Forelimb muscle (tissue), 1 donor: ENCODE measurements at places on chromosomes 16 and 17.
A peak's percentile ranks its signal among the peaks of the same experiment; 100 is the strongest.

DNA sequence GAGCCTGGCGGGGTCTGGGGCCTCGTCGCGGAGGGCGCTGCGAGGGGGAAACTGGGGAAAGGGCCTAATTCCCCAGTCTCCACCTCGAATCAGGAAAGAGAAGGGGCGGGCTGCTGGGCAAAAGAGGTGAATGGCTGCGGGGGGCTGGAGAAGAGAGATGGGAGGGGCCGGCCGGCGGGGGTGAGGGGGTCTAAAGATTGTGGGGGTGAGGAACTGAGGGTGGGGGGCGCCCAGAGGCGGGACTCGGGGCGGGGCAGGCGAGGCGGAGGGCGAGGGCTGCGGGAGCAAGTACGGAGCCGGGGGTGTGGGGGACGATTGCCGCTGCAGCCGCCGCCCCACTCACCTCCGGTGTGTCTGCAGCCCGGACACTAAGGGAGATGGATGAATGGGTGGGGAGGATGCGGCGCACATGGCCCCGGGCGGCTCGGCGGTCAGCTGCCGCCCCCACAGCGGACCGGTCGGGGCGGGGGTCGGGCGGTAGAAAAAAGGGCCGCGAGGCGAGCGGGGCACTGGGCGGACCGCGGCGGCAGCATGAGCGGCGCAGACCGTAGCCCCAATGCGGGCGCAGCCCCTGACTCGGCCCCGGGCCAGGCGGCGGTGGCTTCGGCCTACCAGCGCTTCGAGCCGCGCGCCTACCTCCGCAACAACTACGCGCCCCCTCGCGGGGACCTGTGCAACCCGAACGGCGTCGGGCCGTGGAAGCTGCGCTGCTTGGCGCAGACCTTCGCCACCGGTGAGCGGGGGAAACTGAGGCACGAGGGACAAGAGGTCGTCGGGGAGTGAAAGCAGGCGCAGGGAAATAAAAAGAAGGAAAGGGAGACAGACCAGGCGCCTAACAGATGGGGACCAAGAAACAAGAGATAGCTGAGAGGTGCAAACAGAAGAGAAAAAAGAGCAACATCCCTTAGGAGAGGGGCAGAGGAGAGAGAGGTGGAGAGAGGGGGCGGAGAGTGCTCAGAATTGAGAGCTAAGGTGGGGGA lies at the start of gene PNMT:
PNMT (plus strand) TSS at position 509 of the 980 bp plus-strand sequence; CDS start at position 532, 23 bp downstream.
- peak; percentile 17 for DNase-seq

DNA sequence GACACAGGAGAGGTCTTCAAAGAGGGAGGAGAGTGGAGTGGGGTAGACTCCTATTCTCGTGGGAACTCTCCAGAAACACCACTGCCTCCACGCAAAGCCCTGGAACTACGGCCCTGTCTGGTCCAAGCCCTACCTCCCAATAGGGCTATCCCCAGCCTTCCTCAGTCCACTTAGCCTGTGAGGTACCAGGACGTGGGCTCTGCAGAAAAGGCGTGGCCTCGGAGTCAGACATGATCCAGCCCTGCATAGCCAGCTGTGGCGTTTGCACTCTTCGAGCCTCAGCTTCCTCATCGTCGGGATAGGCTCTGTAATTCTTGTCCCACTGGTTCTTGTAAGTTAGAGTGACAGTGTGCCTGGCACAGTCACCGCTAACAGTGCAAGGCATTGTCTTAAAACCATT lies 13.8 kb downstream of the ENDOV start:
- DNase-seq, result no peak

DNA sequence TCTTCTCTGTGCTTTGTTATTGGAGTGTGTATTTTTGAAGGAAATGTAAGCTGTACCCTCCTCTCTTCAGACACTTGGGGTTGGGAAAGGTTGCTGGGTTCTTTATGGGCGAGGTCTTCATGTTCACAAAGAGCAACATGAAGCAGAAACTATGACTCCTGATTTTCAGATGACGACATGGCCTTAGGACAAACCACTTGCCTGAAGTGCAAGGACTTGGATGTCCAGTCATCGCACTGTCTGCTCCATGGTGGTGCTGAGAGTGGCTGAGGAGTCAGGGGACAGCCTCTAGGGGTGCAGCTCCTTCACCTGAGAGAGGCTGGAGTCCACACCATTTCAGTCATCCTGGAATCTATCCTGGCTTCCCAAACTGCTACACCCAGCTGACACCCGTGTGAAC lies 183.9 kb upstream of the CDH5 start:
- DNase-seq, result no peak

- no peak for DNase-seq
These were observed 7.4 kb downstream of the ADAD2 start for GRCh38 chr16:84198401-84198800.

GRCh38 chr17:5820721-5821456 lies 236.6 kb upstream of the NLRP1 start:
- no peak for DNase-seq

DNA sequence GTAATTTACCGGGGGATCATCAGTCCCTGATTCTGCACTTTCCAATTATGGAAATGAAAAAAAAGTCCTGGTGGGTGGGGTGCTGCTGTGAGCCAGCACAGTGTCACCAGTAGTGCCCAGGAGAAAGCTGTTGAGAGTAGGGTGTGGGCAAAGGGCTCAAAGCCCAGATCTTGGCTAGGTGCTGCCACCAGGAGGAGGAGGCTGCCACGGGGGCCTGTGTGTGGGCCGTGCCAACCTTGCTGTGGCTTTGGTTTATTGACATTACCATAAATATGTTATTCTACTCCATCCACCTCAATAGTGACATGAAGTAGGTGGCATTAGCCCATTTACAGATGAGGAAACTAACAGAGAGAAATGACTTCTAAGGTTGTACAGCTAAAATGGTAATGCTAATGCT lies 6.7 kb upstream of the PRPSAP2 start:
- DNase-seq, result no peak

GRCh38 chr16:14131774-14132695 lies 60.9 kb downstream of the MRTFB start:
- DNase-seq, result no peak

- DNase-seq, result peak; percentile 4
These were observed 1032.2 kb downstream of the CDH11 start for GRCh38 chr16:64089697-64090096.

GRCh38 chr17:72351884-72352346 lies 231.1 kb downstream of the SOX9 start:
- DNase-seq, result no peak

DNA sequence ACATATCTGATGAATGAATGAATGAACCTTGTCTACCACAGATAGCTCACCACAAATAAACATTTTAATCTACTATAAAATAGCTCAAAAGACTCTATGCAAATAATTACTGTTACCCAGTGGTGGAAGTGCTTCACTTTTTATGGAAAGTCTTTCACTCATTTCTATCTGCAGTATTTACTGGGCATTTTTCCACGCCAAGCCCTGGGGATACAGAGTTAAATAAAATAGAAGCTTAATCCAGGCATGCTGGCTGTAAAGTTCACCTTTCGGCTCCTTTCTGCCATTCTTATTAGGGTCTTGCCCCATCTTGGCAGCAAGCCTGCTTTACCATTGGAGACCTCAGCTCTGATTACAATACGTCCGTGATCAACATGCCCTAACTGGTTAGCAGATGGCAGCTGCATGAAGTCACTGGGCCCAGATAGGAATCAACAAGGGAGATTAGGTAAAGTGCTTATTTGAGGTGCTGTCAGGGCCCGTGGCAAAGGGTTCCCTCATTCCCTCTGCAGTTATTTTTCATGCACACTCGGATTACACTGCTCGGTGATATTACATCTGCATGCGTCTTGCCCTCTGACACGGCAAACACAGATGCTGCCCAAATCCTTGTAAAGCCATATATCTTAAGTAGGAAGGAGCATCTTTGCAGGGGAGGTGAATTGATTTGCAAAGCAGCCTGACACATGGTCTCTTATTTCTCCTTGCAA lies 648.9 kb downstream of the WWOX start:
- no peak for DNase-seq

DNA sequence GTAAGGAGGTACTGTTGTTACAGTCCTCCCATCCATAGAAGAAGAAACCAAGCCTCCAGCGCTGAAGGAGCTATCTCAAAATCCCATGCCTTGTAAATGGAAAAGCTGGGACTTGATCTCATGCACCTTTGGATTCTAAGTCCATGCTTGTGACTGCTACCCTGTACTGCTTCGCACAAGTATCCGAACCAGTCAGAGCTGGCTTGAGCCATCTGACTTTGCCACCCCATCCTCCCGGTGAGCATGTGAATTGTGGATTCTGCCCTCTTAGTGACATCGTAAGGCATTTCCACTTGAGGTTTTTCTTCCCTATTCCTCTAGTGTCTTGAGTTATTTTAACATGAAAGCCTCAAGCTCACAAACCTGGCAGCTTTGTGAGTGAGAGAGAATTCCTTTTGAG lies 15.3 kb downstream of the MYOCD start:
- DNase-seq, result no peak

GRCh38 chr17:29914819-29915537 lies 15.1 kb downstream of the SSH2 start:
- DNase-seq, result no peak

DNA sequence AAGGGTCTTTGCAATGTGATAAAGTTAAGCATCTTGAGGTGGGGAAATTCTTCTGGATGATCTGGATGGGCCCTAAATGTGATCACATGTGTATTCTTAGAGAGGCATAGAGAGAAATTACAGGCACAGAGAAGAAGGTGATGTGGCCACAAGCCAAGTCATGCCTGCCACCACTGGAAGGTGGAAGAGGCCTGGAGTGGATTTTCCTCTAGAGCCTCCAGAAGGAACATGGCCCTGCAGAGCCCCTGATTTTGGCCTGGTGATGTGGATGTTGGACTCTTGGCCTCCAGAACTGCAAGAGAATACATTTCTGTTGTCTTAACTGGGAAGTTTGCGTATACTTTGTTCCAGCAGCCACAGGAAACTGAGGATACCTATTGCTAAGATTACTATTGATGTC lies 156.9 kb upstream of the CACNG5 start:
- DNase-seq, result no peak

DNA sequence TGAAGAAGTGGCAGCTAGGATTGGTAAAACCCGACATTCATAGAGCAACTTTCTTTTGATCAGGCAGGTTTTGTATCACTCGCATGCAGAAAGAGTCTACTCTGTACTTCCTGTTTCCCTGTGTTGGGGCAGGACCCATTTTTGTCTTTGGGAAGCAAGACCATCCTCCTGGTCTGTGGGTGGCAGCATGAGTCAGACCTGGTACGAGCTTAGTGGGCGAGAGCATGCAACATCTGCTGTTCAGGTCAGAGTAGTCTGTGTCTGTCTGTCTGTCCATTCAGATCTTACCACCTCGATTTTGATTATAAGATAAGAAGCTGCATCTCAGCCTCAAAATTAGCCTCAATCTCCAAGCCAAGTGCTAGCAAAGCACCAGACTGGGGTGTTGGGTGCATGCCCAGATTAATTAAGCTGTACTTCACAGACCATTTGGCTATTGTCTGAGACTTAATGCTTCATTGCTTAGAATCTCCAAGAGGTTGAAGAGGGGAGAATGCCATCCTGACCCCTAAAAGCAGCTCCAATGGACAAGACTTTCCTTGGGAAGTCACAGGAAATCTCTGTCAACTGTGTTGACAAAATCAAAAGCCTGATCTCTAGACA lies 110.9 kb downstream of the XYLT1 start:
- DNase-seq, result no peak

DNA sequence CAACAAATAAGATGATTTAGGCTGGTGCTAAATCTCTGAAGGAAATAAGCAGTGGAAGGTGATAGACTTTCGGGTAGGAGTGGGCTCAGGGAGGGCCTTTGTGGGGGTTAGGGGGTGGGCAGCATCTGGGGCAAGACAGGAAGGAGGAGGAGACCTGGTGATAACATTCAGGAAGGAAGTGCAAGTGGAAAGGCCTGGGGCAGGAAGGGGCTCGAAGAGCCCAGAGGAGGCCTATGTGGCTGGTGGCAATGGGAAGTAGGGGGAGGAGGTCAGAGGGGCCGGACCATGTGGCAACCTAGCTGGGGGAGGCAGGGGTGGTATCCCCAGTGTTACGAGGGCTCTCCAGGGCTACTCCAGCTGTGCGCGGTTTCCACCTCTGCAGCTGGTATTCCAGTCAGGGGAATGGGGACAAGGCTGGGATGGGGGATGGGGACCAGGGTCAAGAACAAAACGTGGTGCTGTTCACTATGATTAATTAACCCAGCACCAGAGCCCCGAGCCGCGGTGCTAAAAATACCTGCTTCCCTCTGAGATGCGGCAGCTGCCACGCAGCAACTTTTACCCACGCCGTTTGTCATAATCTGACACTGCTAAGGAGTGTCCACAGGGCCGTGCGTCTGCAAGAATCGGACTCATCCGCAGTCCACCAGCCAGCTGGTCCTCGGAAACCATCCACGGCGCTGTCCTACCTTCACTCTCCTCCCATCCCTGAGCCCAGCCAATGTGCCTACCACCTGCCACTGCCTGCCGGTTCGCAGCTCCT lies 5.2 kb upstream of the CCDC182 start:
- no peak for DNase-seq

DNA sequence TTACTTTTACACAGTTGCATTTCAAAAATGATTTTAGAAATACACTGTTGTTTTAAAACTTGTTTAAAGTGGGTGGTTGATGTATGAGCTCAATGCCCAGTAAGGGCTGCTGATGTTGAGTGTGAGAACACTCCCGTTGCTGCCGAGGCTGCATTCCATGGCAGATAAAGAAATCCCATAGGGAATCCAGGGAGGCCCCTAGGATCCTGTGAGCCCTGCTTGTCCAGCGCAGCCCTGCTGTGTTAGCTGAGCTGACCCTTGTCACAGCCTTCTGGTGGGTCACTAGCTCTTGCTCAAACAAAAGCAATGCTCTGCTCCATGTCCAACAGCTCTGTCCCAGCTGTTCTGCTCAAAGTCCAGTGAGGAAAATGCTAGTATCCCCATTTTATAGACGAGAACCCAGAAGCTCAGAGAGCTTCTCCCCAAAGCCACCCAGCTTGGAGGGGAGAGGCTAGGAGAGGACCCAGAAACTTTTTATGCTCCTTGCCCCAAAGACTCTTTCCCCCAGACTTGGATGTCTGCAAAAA lies 18.6 kb upstream of the COL1A1 start:
- DNase-seq, result no peak
